Activated T-helper 1 cell treated with anti-CD3 and anti-CD28 coated beads, Interleukin-12 subunit alpha, Interleukin-12 subunit beta, Interleukin-2, Interleukin-4 antibody, amounts not matched to agents 30 ng/mL and 10 ng/mL and 1 ng/mL, durations not matched to agents 14 hours and 24 hours and 36 hours (primary cell): ENCODE measurements at places on chromosomes 3 and 15. TPM values are rescaled to one million over a fixed set of nuclear protein-coding genes. Genes with fewer than 3 reads are reported as not detected.

The TMEM108 gene
- total RNA-seq = not detected in 2 replicates

The AP3B2 gene
- total RNA-seq = 0.21 TPM in 1 of 2 replicates, not detected in the other

The CLDN11 gene
- not detected in 2 replicates for total RNA-seq

The MUC4 gene
- total RNA-seq = 1.6 and 2.4 TPM in 2 replicates

The KBTBD8 gene
- total RNA-seq = 18.3 and 26.6 TPM in 2 replicates

The UTS2B gene
- total RNA-seq = not detected in 2 replicates

The TYRO3 gene
- total RNA-seq = 2.6 and 3.0 TPM in 2 replicates

The SCN11A gene
- total RNA-seq = 0.05 TPM in 1 of 2 replicates, not detected in the other

The SYNPR gene
- not detected in 2 replicates for total RNA-seq

The PIGZ gene
- total RNA-seq = 1.2 and 1.7 TPM in 2 replicates

The MUC20 gene
- 5.0 and 6.6 TPM in 2 replicates for total RNA-seq

The TBL1XR1 gene
- 184 and 190 TPM in 2 replicates for total RNA-seq

The ITIH3 gene
- 0.42 TPM in 1 of 2 replicates, not detected in the other for total RNA-seq

The C2CD4A gene
- 0.13 and 0.17 TPM in 2 replicates for total RNA-seq

The ADAMTS7 gene
- 0.39 and 0.47 TPM in 2 replicates for total RNA-seq

The TRIM59 gene
- 33.1 and 33.2 TPM in 2 replicates for total RNA-seq
